GM19239 (cell line): ENCODE measurements at places on chromosomes 2 and 18.

DNA sequence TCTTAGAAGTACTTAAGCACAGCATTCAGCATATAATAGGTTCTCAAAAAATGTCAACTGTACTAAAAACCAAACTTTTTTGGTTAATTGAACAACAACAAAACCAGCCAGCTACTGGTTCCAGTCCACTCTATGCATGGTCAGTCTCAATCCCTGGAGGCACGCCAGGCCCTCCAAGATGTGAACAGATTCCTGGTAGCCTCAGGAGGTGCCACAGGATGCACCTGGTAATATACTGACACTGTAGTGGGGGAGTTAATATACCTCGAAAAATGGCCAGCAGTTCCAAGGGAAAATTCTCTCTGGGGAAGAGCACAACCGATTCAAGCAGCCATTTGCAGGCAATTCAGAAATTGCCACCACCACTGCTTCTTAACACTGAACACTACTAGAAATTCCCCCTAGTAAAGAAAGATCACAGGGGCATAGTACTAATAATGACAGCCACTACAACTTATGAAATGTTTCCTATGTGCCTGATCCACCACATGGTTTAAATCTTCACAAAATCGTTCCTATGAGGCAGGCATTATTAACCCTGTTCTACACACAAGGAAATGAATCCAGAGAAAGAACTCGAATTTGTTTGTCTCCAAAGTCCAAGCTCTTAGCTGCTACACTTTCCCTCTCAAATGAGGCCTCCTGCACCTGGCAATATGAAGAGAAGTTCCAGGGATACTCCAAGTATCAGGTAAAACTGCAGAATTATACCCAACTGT lies 3.4 kb downstream of the MGAT4A start:
- no peak for DNase-seq

- no peak for DNase-seq
Measured at GRCh38 chr2:27451095-27451494, 8.9 kb downstream of the KRTCAP3 start.

DNA sequence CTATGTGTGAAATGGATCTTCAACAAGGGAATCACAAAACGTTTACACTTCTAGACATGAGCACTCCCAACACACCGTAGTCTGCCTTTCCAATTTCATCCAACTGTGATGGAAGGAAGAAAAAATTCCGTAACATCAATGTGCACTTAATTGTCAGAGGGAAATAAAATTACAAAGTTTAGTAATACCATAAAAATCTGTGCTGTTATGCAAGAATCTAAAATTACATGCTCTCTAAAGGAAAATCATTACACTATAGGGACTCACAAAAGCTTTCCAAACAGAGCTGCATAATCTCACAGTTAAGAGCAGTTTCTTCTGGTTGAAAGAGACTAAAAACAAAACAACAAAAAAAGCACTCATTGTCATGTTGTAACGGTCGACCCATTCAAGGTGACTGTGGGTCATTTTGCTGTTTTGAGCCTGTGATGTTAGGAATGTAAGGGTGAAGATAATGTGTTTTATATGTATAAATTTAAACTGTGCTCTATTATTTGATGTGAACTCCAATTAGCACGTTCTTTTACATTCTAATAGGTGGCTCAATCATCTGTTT lies 698.0 kb downstream of the TDRD15 start:
- DNase-seq: no peak

GRCh38 chr2:148391324-148391723 lies 253.2 kb upstream of the EPC2 start:
- no peak for DNase-seq

DNA sequence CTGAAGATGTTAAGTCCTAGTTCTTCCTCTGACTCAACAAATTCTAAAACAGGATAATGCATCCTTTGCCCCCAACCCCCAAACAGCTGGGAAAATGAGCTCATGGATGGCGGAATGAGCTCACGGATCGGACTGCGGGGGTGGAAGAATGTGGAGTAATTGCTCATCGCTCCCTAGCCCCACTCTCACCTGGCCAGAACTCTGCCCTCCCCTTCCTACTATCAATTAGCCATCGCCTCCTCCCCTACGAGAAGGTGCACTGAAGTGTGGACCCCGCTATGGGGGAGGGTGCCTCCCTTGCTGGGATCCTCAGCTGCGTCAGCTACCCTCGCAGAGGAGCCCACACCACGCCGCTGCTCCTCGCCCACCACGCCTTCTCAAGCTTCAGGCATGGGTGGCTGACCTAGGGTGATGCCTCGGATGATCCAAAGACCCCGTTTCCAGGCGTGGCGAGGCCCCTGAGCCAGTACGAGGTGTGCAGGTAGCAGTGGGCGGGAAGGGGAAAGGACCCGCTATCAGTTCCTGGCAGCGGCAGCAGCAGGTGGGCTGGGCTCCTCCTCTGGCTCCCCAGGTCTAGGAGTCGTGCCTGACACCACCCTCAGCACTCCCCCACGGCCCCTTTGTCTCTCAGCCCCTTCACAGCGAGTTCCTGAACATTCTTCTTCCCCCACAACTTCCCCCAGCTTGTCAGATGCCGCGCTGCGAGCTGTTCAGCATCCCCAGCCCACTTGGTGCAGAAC lies 82.1 kb upstream of the POMC start:
- DNase-seq: no peak

DNA sequence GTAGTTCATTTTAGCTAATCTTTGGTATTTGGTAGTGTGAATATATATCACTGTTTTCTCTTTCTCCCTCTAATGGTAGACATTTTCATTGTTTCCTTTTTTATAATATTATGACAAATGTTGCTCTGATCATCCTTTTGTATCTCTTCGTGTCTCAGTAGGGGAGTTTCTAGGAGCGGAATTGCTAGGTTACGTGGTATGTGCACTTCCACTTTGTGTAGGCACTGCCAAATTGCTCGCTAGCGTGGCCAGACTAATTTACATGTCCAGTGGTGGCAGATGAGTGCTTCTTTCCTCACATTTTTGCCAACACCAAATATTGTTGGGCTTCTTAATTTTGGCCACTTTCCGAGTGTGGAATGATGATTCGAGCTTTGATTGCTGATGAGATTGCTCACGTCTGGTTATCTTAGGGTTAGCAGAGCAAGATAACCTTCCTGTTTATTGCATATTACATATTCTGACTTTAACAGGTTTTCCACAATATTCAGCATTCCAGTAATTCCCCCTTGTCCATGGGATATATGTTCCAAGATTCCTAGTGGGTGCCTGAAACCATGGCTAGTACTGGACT lies 30.4 kb upstream of the GREB1 start:
- DNase-seq: no peak
